ENCODE measurements at places on chromosomes 16 and 17.
A peak's percentile ranks its signal among the peaks of the same experiment; 100 is the strongest.

DNA sequence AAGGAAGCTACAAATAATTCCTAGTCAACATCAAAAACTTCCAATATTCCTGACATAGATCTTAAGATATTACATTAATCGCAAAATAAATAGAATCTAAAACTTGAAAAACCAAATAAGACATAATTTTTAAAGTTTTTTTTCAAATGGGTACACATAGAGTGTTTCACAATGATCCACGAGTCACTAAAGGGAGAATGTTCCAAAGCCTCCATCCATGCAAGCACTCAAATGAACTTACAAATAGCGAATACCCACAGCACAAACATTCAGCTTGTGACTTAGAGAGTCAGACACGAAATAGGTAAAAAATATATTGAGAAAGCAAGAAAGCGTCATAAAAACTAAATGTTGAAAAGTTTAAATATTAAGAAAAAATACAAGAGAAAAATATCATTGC is 65.7 kb downstream of the CEP112 start:
- DNase-seq: no peak

- DNase-seq: no peak
These were observed 188.9 kb downstream of the IRF8 start for GRCh38 chr16:86087896-86088230.

GRCh38 chr16:61987474-61988012 is 48.7 kb downstream of the CDH8 start:
- no peak for DNase-seq

- no peak for DNase-seq
These were observed 8.9 kb upstream of the WSCD1 start for GRCh38 chr17:6061290-6061689.

GRCh38 chr16:77610496-77610895 is 111.8 kb upstream of the NUDT7 start:
- DNase-seq: no peak

- no peak for DNase-seq
These were observed 333.6 kb upstream of the TBX2 start for GRCh38 chr17:61066062-61066461.

GRCh38 chr17:50079334-50080095 is 15.6 kb upstream of the PDK2 start:
- no peak for DNase-seq

GRCh38 chr16:48611329-48612137 is 1.6 kb upstream of the N4BP1 start:
- peak; percentile 70 for DNase-seq

- DNase-seq: no peak
These were observed 335.9 kb upstream of the TNRC6C start for GRCh38 chr17:77622647-77623046.

DNA sequence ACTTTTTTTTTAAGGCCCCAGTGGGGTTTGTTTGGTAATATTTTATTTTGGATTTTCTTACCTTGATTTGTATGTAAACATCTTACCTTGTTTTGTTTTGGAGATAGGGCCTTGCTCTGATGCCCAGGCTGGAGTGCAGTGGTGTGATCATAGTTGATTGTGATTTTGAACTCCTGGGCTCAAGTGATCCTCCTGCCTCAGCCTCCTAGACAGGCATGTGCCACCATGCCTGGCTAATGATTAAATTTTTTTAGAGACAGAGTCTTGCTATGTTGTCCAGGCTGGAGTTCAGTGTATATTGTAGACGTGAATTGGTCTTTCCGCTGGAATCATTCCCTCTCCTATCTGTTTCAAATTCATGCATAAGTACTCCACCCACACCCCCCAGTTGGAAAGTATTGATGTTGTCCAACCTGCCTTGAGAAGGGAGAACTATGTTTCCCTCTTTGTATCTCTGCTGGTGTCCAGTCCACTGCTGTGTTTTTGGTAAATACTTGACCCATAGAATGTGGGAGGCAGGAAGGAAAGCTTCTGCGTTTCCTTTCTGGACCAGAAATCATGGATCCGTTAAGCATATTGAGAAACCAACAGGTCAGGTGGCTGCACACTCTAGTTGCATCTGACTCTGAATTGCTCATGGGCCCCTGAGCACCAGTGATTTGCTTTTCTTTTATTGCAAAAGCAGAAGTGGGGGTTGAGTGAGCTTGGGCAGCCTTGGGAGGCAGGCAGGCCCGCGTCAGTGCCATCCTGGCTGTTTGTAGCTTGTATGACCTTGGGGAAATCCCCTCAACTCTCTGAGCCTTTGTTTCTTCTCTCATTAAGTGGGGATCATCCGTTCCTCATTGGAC is 25.0 kb downstream of the RMI2 start:
- no peak for DNase-seq

DNA sequence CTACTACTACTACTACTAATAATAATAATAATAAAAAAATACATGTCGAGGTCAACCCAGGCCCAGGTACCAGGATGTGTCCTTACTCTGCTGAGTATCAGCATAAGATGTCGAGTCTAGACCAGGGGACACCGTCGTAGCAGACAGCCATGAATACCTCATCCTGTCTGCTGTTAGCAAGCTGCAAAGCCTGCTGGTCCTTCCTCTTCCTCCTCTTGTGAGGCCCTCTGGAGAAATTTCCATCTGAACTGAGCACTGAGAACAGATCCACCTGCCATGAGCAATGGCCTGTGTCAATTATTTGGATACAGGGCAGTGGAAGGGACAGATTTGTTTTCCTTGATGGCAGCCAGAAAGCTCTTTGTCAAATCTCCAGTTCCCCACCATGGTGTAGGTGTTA is 168.5 kb downstream of the XYLT1 start:
- no peak for DNase-seq

DNA sequence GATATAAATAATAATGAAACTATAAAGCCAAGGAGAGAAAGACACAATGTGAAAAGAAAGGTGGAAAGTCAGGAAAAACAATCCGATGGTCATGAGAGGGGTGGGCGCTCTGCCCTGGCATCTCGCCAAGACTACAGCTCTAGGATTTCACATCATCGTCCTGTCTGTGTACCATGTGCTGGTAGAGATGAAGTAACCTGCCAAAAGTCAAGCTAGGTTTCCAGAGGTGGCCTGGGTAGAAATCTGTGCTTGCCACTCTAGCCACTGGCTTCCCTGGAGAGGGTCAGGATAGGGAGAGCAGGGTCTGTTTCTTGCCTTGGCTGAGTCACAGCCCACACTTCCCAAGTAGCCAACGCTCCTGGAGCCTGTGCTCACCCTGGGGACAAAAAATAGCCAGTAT is 31.0 kb upstream of the TRAP1 start:
- no peak for DNase-seq

- DNase-seq: no peak
These were observed 53.7 kb downstream of the NFAT5 start for GRCh38 chr16:69619514-69619913.

DNA sequence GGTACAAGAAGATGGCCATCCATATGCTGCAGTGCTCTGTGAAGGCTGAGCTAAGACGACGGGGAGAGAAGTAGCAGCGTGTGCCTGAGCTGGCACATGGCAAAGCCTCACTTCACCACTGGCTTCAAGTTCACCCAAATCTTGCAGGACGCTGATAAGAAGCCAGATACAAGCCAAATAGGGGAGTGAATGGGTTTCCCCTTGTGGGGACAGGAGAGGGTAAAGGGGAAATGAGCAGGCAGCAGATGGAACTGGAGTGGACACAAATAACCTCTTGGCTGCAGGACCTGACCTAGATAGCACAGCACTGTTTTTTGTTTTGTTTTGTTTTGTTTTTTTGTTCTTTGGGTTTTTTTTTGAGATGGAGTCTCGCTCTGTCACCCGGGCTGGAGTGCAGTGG is 21.0 kb upstream of the PITPNA start:
- no peak for DNase-seq

- no peak for DNase-seq
These were observed 83.9 kb downstream of the NT5M start for GRCh38 chr17:17387017-17387497.

Measured in T-helper 17 cell (primary cell).